NCI-H524 (cell line): ENCODE measurements at places on chromosomes 7 and 10.
A peak's percentile ranks its signal among the peaks of the same experiment; 100 is the strongest.

DNA sequence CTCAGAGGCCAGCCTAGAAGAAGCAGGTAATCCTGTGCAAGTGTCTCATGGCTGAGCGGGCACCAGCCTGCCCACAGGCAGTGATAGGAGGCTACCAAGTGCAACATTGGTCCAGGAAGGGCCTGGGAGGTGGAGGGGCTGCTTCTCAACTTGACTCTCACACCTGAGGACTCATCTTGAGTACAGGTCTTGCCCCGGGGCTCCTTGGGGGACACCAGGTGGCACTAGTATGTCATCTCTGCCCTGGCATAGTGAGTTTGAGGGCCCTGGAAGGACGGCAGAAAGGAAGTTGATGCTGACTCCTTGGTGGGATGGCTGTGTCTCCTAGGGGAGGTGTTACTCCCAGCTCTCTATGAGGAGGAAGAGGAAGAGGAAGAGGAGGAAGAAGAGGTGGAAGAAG is 2.3 kb downstream of the CCDC136 start:
- no peak for DNase-seq

- no peak for DNase-seq
Measured at GRCh38 chr10:35637462-35637861, 4.6 kb downstream of the FZD8 start.

- DNase-seq: no peak
Measured at GRCh38 chr7:157274991-157275427, 61.8 kb upstream of the DNAJB6 start.

GRCh38 chr7:27873981-27874957 is 134.3 kb downstream of the TAX1BP1 start:
- DNase-seq: no peak

- DNase-seq: no peak
Measured at GRCh38 chr7:143041346-143041745, 10.8 kb upstream of the OR6V1 start.

- DNase-seq: no peak
Measured at GRCh38 chr10:33869028-33869427, 534.6 kb upstream of the NRP1 start.

DNA sequence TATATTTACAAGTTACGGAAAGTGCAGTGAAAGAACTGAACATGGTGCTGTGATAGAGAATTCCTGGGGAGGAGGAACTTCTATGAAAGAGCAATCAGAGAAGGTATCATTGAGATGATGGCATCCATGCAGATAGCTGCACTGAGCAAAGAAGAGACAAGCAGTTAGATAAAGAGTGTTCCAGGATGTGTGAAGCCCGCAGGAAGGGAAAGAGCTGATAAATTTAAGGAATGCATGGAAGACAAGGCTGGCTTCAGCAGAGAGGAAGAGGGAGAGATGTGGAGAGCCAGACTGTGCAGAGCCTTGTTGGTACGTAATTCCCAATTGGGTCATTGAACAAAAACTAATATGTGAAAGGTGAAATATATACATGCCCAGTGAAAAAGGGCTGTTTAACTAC is 538.9 kb downstream of the INHBA start:
- no peak for DNase-seq

GRCh38 chr7:80677629-80678028 is 39.2 kb downstream of the CD36 start:
- DNase-seq: no peak

- peak; percentile 31 for DNase-seq
Measured at GRCh38 chr7:23523486-23524075, 8.2 kb downstream of the TRA2A start.

DNA sequence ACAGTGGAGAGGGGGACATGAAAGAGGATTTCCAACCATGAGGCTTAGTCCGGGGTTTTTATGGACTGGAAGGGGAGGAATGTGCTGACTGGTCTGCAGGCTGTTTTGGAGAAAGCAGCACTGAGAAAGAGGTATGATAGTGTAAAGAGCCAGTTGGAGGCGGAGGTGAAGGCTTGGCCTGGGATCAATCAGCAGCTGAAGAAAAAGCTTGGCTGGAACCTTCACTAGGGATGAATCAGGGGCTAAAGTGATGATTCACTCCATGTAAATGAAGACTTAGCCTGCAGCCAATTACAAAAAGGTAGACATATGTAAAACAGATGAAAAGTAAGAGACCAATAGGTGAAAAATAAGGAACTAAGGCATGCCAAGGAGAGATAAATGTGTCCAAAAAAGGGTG is 1382.6 kb downstream of the GATA3 start:
- no peak for DNase-seq

GRCh38 chr7:130394421-130395195 is 14.3 kb downstream of the CPA1 start:
- DNase-seq: no peak

GRCh38 chr10:29736366-29737073 is 101.7 kb upstream of the SVIL start:
- DNase-seq: no peak

GRCh38 chr7:102814025-102814471 is 65.2 kb downstream of the FAM185A start:
- DNase-seq: no peak

DNA sequence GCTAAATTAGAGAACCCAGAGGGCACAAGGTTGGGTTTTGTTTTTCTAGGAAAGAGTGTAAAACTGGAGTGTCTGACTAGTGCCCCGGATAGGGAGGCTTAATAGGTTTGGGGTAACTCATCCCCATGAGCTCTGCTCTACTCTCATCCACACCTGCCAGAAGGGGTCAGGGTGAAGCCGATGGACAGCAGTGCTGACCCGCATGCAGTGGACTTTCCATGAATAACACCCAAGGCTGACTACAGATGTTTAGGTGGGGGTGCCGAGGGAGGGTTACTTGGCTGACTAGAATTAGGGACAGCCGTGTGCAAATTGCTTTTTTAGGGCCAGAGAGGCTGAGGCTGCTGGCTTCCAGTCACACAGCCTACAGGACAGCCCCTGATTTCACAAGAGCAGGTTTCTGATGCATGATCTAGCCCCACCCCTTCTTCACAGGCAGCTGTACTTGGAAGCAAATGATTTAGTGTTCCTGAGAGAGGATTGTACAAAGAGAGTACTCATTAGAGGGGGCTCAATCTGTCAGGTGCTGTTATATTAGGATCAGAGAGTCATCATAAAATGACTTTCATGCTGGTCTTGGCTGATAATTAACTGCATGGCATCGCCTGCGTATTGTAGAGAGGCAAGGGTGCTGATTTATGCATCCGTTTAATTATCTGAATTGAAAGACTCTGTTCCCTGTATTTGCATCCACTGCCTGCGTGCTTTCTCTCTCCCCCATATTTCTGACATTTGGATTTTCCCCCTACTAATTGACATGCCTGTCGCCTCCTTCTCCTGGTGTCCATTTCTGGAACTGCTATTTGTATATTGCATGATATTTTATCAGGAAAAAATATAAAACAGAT is 9.5 kb downstream of the INHBA start:
- DNase-seq: peak; percentile 87

DNA sequence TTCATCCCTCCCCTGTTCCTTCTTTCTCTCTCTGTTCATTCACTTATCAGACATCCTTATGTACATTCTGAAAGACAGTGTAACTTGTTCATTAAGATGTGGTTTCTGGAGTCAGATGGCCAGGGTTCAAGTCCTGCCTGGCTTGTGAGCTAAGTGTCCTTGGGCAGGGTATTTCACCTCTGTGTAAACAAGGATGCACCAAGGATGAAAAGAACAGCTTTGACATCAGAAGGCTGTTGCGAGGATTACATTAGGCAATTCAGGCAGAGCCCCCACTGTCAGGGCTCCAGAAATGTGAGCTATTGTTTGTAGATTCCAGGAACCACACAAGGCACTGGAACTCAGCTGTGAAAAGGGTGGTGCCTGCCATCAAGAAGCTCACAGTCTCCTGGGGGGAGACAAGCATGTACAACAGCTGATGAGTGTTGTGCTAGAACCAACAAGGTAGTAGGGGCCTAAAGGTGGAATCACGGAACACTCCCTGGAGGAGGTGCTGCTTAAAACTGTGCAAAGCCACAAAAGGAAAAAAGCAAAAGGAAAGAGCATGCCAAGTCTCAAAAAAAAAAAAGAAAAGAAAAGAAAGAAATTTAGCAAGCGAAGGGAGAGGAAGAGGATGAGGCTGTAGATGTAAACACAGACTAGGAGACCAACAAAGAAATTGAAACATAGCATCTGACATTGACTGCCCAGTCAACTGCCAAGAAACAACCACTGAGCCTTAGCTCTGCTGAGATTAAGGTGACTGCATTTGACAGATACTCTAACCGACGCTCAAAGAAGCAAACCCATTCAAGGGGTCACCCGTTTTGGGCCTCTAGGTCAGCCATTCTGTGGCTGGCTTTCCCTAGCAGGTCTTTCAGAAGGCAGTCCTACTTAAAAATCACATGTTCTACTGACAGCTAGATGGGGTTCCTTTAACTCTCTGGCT is 12.5 kb downstream of the PDLIM1 start:
- no peak for DNase-seq

DNA sequence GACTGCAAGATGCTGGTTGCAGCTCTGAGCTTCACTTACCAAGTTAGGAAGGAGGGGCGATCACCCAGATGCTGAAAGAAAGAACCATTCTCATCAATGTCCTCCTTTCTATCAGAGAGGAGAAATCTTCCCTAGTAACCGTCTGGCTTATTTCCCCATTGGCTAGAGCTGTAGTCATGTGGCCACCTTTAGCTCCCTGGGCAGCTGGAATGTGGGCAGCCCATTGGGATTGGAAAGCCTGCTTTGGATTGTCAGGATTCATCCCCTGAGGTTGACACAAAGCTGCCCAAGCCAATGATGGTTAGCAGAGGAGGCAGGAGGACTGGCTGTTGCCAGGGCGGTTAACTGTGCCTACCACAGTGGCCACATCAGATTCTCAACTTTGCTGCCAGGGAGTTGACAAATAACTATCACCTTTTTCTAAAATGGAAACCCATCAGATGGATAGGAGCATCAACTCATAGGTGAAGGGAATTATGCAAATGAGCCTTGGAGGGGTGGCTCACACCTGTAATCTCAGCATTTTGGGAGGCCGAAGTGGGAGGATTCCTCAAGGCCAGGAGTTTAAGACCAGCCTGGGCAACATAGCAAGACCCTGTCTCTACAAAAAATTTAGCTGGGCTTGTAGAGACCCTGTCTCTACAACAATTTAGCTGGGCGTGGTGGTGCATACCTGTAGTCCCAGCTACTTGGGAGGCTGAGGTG is 206.4 kb upstream of the GALNT17 start:
- no peak for DNase-seq

DNA sequence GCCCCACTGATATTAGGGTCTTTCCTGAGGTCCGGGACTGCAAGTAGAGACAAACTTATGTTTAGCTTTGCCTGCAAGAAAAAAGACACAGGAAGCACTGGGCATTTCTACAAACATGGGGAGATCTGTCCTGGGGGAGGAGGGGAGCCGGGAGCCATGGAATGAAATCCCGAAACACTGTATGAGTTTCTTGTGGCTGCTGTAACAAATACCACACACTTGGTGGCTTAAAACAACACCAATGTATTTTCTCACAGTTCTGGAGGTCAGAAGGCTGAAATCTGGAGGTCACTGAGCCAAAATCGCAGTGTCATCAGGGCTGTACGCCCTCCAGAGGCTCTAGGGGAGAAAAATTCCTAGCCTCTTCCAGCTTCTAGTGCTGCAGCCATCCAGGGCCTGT is 114.0 kb upstream of the CHST15 start:
- DNase-seq: no peak

- DNase-seq: no peak
Measured at GRCh38 chr10:121713486-121713885, 115.2 kb upstream of the FGFR2 start.

DNA sequence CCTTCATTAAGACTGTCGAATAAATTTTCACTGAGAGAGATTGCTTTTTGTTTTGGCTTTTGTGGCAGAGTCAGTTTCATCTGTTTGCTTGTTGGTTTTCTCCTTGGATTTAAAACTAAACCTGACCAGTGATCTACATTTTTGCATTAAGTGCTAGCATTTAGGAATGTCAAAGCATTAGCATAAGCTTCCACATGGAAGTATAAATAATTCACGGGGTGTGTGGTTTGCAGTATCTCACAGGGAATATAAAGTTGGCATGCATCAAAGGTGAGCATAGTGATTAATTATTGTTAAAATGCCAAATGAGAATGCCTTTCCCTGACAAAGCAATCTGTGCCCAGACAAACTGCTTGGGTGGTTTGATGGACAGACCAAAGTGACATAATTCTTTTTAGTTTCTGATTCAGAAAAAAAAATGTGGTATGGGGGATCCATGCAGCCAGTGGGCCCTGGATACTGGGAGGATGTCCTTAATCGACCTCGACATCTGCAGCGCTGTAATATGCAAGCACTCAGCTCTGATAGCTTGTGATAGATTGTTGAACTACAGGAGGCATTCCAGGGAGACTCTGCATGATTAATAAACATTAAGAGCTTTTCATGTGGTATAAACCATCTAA is 339.3 kb upstream of the POM121L12 start:
- DNase-seq: peak; percentile 72

DNA sequence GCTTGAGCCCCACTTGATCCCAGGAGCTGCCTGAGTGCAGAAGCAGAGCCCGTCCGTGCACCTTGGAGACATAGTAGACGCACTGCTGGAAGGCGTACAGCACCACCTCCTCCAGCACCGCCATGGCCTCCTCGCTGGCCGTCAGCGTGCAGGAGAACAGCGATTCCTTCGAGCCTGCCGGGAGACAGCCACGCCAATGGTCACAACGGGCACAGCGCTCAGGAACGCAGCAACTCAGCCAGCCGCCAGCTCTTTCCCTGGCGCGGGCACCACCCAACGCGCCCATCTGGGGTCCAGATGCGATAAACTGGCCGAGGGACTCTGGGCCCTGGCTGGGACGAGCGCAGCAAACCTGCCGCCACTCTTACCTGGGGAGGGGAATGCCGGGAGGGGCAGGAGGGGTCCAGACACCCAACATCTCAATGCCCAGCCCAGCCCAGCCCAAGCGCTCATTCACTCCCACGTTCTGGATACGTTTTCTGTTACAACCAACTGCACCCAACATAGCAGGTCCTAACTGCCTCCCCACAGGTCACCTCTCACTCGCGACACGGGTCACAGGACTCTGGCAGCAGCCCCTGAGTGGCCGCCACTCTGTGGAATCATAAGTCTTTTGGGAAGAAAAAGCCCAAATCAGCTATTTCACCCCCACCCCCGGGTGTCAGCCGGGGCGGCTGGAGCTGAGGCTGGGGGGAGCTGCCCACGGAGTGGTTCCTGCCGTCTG is 41.9 kb downstream of the AP5Z1 start:
- DNase-seq: no peak

- DNase-seq: no peak
Measured at GRCh38 chr10:101850749-101851148, 7.1 kb upstream of the KCNIP2 start.
